ENCODE measurements at places on chromosomes 2 and 18.
A peak's percentile ranks its signal among the peaks of the same experiment; 100 is the strongest.

- DNase-seq, result no peak
Observed at GRCh38 chr2:21358976-21359375, 235.2 kb downstream of the TDRD15 start.

DNA sequence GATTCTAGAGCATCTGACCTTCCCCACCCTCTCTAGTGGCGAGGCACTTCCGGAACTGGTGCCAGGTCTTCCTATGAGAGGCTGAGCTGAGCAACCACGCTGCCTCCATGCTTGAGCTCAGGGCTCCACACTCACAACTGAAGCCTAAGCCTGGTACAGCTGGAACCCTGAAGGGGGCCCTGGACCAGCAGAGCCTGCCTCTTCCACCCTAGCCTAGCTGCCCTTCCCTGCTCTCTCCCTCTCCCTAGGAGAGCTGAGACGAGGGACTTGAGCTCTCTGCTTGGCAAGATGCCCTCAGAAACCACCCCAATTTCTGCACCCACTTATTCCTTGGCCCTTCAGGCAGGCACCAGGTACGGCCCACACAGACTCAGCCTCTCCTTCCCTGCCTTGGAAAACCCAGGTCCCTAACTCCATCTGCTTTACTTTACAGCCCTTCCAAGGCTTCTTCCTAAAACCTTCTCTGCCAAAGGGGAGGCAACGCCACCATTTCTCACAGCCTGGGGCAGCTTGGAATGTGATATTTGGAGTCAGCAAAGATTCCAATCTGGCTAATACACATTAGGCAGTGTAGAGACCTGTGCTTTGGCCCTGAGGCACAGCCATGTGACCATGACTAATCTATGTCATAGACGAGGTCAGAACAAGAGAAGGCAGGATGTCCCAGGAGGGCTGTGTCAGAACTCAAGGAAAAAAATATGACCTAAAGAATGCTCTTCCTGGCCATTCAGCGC, 18.8 kb downstream of the COX7A2L start:
- DNase-seq, result peak; percentile 29

DNA sequence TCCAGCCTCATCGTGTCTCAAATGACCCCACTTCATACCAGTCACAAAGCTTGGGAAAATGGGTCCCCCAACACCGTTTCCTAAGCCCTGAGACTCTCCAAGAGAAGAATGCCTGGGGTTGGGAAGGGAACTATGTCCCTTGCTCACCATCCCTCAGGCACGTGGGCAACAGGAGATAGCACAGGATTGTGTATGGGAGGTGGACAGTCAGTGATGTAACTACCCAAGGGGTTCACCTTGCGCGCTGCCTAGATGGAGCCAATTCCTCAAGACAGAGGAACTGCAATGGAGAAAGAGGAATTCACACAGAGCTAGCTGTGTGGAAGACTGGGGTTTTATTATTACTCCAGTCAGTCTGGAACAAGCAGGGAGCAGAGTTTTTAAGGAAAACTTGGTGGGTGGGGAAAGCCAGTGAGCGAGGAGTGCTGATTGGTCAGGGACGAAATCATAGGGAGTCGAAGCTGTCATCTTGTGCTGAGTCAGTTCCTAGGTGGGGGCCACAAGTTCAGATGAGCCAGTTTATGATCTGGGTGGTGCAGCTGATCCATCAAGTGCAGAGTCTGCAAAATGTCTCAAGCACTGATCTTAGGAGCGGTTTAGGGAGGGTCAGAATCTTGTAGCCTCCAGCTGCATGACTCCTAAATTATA, 13.8 kb upstream of the CXCR1 start:
- no peak for DNase-seq

DNA sequence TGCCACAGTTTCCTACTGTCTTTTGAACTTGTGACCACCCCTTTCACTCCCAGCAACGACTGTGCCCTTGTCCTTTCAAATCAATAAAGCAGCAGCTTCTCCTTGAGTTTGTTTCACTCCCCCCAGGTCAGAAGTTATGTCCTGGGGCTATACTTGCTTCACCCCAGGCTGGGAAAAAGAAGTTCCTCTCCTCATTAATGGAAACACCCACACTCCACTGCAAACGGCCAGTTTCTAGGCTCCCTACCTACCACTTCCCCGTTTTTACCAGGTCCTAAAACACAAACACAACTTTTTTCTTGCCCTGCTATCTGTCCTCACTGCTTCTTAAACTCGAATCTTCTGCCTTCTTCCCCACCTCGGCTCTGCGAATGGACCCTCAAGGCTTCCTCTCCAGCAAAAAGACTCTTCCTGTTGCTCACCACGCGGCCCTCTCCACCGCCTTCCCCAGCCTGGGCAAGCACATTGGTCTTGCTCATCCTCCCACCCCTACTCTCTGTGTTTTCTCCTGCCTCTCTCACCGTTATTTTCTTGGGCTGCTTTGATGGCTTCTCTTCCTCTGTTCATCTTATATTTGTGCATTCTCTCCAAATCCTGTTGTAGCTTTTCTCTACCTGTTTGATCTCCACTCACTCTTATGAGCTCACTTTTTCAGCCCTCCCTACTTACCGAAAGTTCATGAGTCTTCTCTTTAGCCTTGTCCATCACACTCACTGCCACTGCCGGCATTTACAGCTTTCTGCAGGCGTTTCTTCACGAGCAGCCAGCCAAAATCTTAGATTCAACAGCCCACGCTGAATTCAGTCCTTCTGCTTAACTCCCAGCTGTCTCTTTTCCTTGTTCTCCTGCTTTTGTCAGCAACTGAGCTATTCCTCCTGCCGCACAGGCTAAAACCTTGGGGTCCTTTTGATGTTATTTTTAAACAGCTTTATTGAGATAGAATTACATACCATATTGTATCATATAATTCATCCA, 7.0 kb upstream of the SP5 start:
- DNase-seq, result no peak

GRCh38 chr2:128301501-128301966, 17.1 kb downstream of the HS6ST1 start:
- DNase-seq, result peak; percentile 92

DNA sequence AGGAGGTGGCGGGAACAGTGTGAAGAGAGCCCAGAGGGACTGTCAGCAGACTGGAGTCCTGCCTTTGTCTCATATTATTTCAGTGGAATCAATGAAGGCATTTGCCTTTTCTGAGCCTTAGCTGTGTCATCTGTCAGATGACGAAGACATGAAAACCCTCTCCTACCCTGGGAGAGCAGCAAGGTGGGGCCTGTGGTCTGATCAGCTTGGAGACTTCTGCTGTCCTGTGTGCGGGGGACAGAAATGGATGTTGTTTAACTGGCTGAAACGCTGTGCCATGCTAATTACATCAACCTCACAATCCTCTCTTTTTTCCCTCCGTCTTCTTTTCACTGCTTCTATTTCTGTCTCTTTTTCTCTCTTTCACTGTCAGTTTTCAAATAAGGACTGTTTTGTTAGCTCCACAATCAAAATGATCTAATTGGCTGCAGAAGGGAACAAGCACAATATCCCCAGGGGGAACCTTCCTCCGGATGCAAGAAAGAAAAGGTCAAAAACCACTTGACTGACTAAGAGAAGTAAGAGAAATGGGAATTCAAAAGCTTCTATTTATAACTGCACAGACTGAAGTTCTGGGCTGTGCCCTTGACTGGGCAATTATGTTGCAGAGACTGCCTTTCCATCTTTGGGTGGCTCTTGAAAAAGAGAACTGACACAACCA, 340.1 kb downstream of the CLIP4 start:
- DNase-seq, result no peak

GRCh38 chr2:181527058-181527457, 69.9 kb downstream of the ITGA4 start:
- DNase-seq, result no peak

- no peak for DNase-seq
Observed at GRCh38 chr18:42274488-42275137, 319.6 kb downstream of the PIK3C3 start.

GRCh38 chr2:38526195-38526594, 76.5 kb downstream of the HNRNPLL start:
- DNase-seq, result no peak

DNA sequence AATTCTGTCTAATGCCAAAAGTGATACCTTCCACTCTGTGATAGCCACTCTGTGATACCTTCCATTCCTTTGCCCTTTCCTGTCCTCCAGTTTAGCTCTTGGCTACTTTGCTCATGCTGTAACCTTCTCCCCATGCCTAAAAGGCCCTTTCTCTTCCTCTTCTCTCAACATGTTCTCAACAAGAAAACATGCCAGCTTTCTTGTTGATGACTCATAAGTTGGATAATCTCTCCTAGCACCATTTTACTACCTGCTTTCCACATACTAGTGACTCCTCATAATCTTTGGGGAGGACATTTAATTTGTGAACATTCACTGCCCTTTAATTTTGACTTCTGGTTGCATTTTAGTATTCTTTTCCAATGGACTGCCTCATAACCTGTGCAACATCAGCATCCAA, 55.9 kb upstream of the NT5C1B start:
- DNase-seq, result no peak

DNA sequence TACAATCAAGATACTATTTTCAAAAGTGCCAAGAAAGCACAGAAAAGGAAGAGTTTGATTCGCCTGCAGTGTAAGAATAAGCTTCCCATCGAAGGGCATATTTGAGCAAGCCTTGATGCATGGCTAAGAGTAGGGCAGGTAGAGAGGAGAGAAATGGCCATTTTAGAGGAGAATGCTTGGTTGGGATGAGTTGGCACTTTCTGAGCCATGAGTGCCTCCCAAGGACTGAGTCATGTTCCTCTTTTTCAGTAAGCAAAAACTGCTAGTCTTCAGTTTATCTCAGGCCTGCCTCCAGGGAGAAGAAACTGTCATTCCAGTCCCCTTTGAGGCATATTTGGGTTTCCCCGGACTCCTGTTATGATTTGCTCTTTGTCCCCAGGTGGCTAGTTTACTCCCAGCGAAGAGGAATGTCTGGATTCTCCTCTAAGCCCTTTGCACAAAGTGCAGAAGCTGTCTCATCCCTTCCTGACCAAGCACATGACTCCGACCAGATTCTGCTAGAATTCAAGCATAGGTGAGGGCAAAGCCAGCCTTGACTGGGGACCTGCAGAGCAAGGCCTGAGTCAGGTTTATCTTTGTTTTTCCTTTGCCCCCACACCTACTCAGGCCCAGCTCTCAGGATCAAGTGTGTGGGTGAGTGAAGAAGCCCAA, 115.2 kb downstream of the TTC32 start:
- no peak for DNase-seq

GRCh38 chr18:74420926-74421325, 36.2 kb downstream of the DIPK1C start:
- DNase-seq, result no peak

- no peak for DNase-seq
Observed at GRCh38 chr2:43513216-43513615, 82.6 kb downstream of the THADA start.

- DNase-seq, result no peak
Observed at GRCh38 chr18:59143441-59143840, 3.8 kb downstream of the SEC11C start.

DNA sequence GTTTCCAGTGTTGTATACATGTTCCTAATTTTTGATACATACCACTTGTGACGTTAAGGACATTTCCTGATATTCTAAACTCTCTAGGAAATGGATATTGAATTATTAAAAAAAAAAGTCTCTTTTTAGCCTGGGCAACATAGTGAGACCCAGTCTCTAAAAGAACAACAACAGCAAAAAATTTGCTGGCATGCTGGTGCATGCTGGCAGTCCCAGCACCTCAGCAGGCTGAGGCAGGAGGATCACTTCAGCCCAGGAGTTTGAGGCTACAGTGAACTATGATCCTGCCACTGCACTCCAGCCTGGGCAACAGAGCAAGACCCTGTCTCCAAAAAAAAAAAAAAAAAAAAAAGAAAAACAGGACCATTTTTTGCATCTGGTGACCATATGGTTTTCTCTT, 10.5 kb upstream of the PPP4R3B start:
- no peak for DNase-seq

- DNase-seq, result no peak
Observed at GRCh38 chr18:57923611-57924010, 120.4 kb upstream of the NEDD4L start.

DNA sequence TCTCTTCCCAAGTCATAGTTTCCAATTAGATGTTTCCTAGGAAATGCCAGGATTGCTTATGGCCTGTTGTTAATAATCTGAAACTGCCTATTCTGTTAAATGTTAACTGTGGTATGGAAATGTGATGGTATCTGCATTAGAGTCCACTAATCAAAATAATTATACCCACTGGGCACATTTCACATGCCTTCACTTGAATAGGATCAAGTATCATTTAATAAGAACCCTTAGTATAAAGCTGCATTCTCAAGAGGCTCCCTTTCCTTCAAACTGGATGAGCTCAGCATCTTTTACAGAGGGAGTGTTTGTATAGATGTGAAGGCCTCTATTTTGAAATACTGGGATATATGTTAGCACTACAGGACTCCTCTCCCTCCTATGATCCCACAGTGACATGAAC, 477.2 kb upstream of the VRK2 start:
- no peak for DNase-seq

Measured in astrocyte of the cerebellum (primary cell).